ENCODE measurements at places on chromosomes 11 and 22. TPM values are rescaled to one million over a fixed set of nuclear protein-coding genes. Genes with fewer than 3 reads are reported as not detected.

Gene CASP1
- 14.8 TPM for total RNA-seq

Gene EIF3L
- total RNA-seq, result 295 TPM

Gene WT1
- 0.18 TPM for total RNA-seq

Gene FDXACB1
- 2.6 TPM for total RNA-seq

Gene OR11H1
- total RNA-seq, result not detected

Gene METTL15
- 23.0 TPM for total RNA-seq

Gene AIP
- 51.1 TPM for total RNA-seq

Gene PRODH
- not detected for total RNA-seq

Gene MMP27
- not detected for total RNA-seq

Gene SSTR3
- not detected for total RNA-seq

Gene MOV10L1
- total RNA-seq, result 14.8 TPM

All from smooth muscle cell of the umbilical artery (primary cell).